ENCODE measurements at places on chromosomes 6 and 20. TPM values are rescaled to one million over a fixed set of nuclear protein-coding genes. Genes with fewer than 3 reads are reported as not detected.
A peak's percentile ranks its signal among the peaks of the same experiment; 100 is the strongest.

ZNF512B gene
- total RNA-seq = 19.4 TPM

PSMB9 gene
- total RNA-seq = 102 TPM

- DNase-seq = no peak
These were observed 8.0 kb downstream of the EIF2S2 start for GRCh38 chr20:34104059-34104458.

TNF gene
- total RNA-seq = 2.3 TPM

ENPP4 gene
- total RNA-seq = 12.3 TPM

PSORS1C2 gene
- total RNA-seq = not detected

RCAN2 gene
- not detected for total RNA-seq

DNA sequence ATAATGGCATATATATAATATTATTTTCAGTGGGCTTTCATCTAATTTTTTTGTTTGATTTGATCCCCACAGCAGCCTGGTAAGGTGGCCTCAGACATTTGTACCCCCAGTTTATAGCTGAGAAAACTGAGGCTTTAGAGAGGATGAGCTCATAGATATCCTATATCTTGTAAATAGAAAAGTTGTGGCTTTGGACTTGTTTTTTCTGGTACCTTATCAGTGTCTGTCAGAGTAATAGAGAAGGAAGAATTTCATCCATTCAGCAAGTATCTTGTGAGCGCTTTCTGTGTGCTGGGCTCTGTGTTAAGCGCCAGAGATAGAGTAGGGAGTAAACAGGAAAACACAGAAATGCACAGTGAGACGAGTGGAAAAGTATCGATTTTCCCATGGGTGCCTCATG, 27.9 kb downstream of the TAF11 start:
- DNase-seq = no peak

- no peak for DNase-seq
These were observed 21.0 kb downstream of the EPB41L1 start for GRCh38 chr20:36175475-36175995.

DNA sequence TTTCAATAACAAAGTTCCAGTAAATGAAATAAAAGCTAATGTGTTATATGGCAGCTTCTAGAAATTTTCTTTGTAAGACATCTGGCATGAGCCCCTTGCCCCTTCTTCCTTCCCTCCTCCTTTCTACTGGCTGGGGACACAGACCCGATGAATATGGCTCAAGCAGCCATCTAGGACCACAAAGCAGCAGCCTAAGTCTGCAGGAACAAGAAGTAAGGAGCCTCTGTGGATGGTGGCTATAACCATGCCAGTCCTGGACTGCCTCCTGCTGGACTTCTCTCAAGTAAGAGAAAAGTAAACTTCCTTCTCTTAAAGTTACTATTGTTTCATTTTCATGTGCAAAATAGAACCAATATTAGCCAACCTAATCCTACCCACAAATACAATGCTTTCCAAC, 114.9 kb upstream of the DST start:
- no peak for DNase-seq

PKHD1 gene
- total RNA-seq = not detected

GRCh38 chr6:74420221-74420620, 724.2 kb downstream of the CD109 start:
- no peak for DNase-seq

MTFR2 gene
- 3.5 TPM for total RNA-seq

BTN1A1 gene
- total RNA-seq = not detected

GRCh38 chr20:50146732-50147662, 6.5 kb downstream of the PEDS1 start:
- peak; percentile 80 for DNase-seq

C6orf52 gene
- total RNA-seq = 1.8 TPM

DNA sequence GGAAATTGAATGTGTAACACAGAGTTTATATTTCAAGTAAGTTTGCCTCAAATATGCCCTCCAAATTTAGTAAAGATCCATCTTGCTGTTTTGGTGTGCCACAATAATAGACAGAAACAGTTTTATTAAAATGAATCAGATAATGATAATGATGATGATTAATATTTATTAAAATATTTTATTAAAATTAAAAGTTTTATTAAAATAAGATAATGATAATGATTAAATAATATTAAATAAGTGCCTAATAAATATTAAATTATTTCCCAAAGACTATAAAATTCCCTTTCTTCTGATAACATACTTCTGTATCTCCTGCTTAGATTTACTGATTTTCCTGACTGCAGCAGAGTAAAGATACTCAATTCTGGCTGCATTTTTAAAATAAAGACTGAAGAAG, 134.5 kb downstream of the PRDM13 start:
- DNase-seq = no peak

PRICKLE4 gene
- total RNA-seq = not detected

TCP11 gene
- not detected for total RNA-seq

DNA sequence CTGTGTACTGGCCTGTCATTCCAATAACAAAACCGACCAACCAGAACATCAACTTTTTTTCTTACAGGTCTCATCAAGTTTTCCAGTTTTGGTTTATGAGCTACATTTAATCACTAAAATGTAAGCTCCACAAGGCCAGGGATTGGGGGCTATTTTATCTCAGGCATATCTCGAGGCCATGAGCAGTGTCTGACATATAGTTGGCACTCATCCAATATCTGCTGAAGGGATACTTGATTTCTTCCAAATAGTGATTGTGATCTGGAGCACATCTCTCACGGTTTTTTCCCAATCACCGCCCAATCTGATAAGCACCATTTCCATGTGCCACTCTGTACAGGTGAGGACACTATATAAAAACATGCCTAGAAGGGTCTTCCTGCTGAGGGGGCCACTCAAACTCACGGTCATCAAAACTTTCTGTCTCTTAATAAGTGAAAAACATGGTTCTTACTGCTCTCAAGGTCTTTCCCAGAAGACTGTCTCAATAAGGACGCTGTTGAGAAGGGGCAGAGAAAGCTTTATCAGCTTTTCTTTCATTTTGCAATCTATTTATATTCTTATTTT, 65.5 kb downstream of the MAN1A1 start:
- DNase-seq = no peak

DNA sequence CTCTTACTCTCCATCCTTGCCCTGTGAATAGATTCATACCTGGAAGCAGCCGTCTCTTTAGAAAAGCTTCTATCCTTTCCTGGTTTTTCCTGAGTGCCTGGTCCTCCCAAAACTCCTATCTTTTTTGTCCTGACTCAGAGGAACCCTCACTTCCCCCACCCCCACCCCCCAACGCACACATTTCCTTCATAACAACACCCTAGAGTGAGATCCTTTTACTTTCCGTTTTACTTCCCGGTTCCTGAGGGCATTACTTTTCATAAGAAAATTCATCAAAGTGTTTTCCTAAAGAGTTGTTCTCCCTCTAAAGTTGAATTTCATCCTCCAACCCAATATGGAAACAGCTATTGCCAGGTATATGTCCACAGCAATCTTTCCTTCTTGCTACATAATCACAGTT, 327.0 kb downstream of the NRN1 start:
- DNase-seq = no peak

- DNase-seq = no peak
These were observed 25.8 kb downstream of the CAP2 start for GRCh38 chr6:17419189-17419575.

DNA sequence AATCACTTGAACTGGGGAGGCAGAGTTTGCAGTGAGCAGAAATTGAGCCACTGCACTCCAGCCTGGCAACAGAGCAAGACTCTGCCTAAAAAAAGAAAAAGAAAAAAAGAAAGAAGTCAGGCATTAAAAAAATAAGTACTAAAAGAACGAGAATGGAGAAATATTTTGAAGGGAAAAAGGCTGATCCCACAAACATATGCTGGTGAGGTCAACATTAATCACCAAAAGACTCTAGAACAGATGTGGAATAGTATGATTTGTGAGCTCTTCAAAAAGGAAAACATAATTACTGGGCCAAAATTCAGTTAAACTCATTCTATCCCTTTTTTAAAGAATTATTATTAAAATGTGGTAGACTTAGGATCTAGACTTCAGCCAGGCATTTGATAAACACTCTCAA, 61.2 kb upstream of the NRSN1 start:
- DNase-seq = no peak

DNA sequence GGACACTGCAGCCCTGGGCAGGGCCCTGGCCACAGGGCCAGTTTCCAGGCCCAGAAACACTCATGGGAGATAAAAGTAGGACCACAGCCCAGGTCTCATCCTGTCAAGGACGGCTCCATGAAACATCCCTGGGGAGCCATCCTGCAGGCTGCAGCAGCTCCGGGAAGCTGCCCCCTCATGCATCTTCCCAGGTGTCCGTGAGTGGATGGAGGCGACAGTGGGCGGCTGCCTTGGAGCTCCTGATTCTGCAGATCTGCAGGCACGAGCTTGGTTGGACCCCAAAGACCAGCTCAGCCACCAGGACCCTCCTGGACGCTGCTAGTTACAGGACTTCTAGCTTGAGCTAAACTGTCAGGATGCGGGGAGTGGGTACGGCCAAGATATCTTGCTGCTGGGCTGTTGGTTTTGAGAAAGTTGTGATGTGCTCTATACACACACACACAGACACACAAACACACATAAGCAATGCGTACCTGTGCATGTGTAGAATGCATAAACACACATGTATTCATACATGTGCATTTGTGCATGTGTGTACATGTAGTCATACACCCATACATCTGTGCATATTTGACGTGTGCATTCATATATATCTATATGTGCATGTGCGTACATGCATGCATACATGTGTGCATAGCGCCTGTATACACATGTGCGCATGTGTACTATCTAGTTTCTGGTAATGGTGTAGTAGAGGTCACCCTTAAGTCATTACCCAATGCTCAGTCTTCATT, 297.8 kb downstream of the TAF4 start:
- no peak for DNase-seq

DNA sequence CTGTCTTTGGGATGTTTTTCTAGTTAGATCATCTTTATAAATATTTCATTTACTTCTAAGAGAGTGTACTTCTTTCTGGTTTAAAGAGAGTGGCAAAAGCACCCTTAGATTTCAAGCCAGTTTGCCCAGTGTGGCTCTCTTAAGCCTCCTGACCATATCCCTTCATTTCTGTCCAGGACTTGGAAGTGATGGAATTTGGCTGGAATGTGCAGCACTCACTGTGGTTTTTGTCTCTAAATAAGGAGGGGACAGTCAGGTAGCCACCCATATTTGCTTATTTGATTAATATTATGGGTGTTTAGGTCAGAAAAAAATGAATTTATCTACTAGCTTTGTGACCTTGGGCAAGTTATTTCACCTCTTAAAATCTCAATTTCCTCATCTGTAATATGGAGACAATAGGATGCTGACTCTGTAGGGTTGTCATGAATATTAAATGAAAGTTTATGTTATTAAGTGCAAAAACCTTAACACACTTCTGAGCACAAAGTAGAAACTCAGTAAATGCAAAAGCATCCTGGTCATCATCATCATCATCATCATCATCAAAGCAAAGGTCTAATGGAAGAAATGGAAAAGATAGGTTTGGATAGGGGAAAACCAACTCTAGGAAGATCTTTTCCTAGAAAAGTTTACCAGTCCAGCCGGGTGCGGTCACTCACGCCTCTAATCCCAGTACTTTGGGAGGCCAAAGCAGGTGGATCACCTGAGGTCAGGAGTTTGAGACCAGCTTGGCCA, 3.1 kb downstream of the CRYBG1 start:
- DNase-seq = no peak

DNA sequence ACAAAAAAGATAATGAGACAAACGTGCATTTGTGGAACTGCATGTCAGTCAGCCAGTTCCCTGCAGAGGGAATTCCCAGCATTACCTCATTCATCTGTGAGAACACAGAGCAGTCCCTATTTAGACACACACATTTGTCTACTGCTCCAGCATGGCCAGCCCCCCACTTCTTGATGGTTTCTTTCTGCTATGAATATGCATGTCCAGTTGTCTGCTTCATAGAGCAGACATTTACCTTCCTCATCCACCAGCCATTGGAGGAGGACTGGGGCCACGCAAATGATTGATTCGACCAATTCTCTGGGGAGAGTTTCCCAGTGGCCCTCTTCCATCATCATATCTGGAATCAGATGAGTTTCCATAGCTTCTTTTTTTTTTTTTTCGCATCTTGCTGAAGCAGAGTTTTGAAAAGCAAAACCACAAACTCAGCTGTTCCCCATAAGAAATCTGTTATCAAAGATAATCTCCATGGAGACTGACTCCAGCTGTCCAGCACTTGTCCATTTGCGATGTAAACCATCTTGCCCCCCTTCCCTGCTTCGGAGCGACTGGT, 11.8 kb downstream of the ENPP1 start:
- DNase-seq = no peak

LGSN gene
- total RNA-seq = 0.14 TPM

DNA sequence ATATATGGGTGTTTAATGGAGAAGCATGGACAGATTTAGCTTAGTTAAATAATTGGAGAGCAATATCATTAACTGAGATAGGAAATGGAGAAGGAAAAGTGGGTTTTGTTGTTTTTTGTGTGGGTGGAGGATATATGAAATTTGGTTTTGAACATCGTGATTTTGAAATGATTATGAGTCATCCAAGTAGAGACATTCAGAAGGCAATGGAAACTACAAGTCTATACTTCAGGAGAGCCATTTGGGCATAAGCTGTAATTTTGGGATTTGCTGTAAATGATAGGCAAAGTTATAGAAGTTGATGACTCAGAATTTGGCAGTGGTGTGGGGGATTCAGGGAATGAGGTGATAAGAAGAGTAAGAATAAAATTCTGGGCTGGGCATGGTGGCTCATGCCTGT, 27.4 kb upstream of the FAM135A start:
- no peak for DNase-seq

GRCh38 chr6:40956936-40957335, 82.1 kb downstream of the UNC5CL start:
- DNase-seq = no peak

- DNase-seq = no peak
These were observed 13.5 kb downstream of the ZSCAN23 start for GRCh38 chr6:28429781-28430180.

- DNase-seq = no peak
These were observed 695.0 kb upstream of the MAP3K7 start for GRCh38 chr6:91281901-91282300.

GRCh38 chr6:87483929-87484328, 11.2 kb downstream of the SLC35A1 start:
- no peak for DNase-seq

GRCh38 chr20:53582574-53583351, 10.9 kb downstream of the ZNF217 start:
- DNase-seq = peak; percentile 34

DNA sequence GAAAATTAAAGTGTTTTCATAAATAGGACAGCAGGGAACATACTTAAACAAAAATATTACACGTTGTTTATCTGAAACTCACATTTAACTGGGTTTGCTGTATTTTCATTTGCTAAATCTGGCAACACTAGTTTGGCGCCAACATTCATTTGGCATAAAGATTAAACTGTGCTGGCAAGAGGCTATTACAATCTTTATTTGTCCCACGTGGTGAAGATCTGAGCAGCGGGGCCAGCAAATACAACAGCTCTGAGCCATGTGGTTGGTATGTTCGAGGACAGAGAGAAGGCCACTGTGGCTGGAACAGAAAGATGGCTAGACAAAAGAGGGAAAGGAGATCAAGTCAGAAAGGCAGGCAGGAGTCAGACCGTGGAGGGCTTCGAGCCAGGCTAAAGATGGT, 234.2 kb downstream of the ZNF217 start:
- no peak for DNase-seq

All from naive thymus-derived CD8-positive, alpha-beta T cell (primary cell).